ENCODE measurements at places on chromosomes 7 and 10.

- H3K27ac ChIP-seq = no peak overlapping the region
- no peaks in the 10 kb centered on the region for H3K27me3 ChIP-seq
- no peak overlapping the region for H3K4me3 ChIP-seq
- no peaks in the 10 kb centered on the region for H3K36me3 ChIP-seq
- H3K4me1 ChIP-seq = peaks cover 9% of the 10 kb centered on the region
Measured at GRCh38 chr7:130240240-130240639, 26.4 kb upstream of the CPA2 start.

GRCh38 chr7:150361807-150362621 lies 6.6 kb upstream of the REPIN1 start:
- H3K4me1 ChIP-seq = peaks cover 4% of the 10 kb centered on the region
- no peak for DNase-seq
- no peaks in the 10 kb centered on the region for H3K27me3 ChIP-seq
- H3K27ac ChIP-seq = no peak overlapping the region

GRCh38 chr7:22351878-22352277 lies 5.1 kb downstream of the RAPGEF5 start:
- peaks cover 19% of the 10 kb centered on the region for H3K4me1 ChIP-seq
- H3K4me3 ChIP-seq = no peak overlapping the region
- H3K27ac ChIP-seq = no peak overlapping the region
- H3K27me3 ChIP-seq = no peaks in the 10 kb centered on the region

DNA sequence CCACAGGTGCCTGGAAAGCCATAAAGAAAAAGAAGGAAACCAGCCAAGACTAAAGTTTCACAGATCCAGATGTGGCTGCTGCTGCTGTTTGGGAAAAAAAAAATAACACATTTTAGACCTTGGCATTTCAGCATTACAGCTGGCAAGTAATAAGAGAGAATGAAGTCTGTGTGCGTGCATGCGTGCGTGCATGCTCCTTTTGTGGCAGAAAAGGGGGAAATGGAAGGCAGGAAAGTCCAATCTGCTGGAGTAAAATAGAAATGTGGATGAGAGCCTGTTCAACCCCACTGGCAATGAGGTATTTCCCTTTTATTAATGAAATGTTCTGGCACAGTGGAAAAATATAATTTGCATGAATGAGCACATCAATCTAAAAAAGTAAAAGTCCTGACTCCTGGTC lies 137.0 kb upstream of the SEMA3A start:
- no peaks in the 10 kb centered on the region for H3K36me3 ChIP-seq
- H3K27me3 ChIP-seq = no peaks in the 10 kb centered on the region
- H3K4me1 ChIP-seq = no peaks in the 10 kb centered on the region
- no peak overlapping the region for H3K4me3 ChIP-seq

GRCh38 chr7:77455321-77455720 lies 39.2 kb upstream of the GSAP start:
- no peaks in the 10 kb centered on the region for H3K27me3 ChIP-seq
- H3K36me3 ChIP-seq = no peaks in the 10 kb centered on the region
- no peak overlapping the region for H3K27ac ChIP-seq
- no peaks in the 10 kb centered on the region for H3K4me1 ChIP-seq
- DNase-seq = no peak

DNA sequence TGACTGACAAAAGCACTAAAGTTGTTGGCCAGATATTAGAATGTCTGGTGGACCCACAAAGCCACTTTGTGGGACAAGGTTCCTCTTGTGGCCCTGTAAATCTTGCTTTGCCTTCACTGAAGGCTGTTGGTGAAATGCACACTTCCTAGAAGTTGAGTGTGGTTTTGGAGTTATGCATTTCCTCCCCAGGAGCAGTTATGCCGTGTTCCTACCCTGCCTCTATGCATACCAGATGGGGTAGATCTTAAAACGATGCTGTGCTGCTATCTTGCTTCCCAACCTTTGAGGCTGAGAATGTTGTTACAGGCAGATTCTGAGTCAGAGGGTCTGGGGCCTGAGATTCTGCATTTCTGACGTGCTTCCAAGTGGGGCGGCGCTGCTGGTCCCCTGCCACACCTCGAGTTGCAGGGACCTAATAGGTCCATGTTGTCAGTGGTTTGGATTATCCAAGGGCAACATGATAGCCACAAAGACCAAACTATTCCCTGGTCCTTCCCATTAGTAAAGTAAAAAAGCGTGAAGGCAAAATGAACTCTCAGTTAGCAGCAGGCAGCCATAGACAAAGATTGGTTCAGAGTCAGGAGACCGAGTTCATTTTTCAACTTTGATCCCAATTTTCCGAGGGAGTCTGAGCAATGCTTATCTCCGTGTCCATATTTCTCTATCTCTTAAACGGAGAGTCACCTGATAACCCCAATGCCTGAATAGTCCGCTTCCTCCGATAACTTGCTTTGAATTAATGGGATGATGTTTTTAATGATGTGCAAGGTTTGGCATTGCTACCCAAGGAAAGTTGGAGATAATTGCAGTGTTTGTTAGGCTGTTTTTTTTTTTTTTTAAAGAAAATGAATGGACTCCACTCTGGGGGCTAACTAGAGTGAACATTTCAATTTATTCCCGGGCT lies 55.8 kb downstream of the CDHR3 start:
- no peak for DNase-seq
- H3K27me3 ChIP-seq = no peaks in the 10 kb centered on the region
- no peak overlapping the region for H3K4me3 ChIP-seq
- H3K36me3 ChIP-seq = no peaks in the 10 kb centered on the region
- H3K27ac ChIP-seq = no peak overlapping the region

DNA sequence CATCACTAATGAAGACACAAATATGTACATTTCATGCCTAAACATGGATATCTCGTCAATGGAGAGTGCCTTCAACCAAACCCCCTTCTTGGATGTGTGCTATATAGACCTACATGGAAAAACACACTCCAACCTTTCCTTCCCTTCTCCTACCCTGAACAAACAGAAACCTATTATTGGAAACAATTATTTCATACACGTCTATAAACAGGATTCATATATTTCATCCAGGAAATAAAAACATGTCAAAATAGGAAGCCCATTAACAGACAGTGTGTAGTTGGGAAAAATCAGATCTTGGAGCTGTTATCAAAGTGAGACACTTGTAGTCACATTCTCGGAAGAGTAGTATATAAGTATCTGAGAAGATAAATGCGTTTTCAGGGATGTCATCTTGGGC lies 81.1 kb downstream of the NRP1 start:
- no peak overlapping the region for H3K4me3 ChIP-seq
- no peaks in the 10 kb centered on the region for H3K4me1 ChIP-seq
- no peak overlapping the region for H3K27ac ChIP-seq
- H3K36me3 ChIP-seq = no peaks in the 10 kb centered on the region

GRCh38 chr10:119817991-119818888 lies 54.4 kb downstream of the MCMBP start:
- DNase-seq = no peak
- H3K36me3 ChIP-seq = peaks cover 12% of the 10 kb centered on the region
- H3K27me3 ChIP-seq = no peaks in the 10 kb centered on the region
- peak overlapping the region; percentile 32 for H3K4me3 ChIP-seq
- H3K27ac ChIP-seq = no peak overlapping the region

DNA sequence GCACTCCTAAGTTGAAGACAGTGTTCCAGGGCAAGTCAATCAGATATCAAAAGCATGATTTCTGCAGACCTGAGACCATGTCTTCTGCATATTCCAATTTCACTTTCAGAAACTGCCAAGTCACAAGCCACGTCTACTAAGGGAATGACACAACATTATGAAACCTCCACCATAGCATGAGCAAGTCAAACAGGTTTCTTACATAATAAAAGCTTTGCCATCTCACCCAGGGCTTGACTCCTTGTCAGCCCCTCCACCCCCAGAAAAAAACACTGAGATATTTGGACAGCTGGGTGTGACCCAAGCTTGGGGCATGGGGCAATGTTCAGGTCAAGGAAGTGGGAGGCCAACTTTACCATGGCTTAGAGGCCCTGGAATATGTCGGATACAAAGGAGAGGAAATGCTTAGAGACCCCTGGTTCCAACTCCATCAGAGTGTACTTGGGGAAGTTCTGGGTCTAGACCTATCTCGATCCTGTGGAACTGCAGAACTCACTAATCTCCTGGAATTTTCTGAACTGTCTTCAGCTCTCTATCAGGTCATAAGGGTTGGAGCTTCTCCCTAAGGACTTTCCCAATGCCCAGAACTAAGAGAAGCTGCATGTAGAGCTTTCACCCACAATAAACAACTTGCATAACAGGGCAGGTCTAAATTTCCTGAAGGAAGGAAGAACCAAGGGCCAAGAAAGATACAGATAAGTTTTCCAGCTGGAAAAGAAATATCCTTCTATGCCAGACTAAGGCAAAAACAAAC lies 80.6 kb upstream of the NAMPT start:
- H3K4me1 ChIP-seq = no peaks in the 10 kb centered on the region
- no peaks in the 10 kb centered on the region for H3K36me3 ChIP-seq
- H3K27ac ChIP-seq = no peak overlapping the region
- no peak overlapping the region for H3K4me3 ChIP-seq

DNA sequence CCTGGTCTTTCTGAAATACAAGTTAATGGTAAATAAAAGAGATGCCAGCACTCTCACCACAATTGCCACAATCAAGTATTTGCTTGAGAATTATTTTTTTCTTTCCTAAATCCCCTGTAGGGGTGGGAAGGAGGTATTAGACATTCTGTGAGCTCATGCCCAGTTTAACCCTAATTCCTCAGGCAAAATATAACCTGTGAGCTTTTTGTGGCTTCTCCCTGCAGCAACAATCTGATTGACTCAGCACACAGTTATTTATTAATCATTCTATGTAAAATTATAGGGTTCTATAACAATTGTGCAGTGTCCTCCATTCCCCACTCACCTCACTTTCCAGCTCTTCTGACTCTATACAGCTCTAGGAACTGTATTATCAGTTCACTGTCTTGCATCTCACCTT lies 66.3 kb downstream of the GLI3 start:
- DNase-seq = no peak
- no peaks in the 10 kb centered on the region for H3K36me3 ChIP-seq
- no peak overlapping the region for H3K4me3 ChIP-seq

- H3K4me1 ChIP-seq = no peaks in the 10 kb centered on the region
- no peak overlapping the region for H3K4me3 ChIP-seq
- no peaks in the 10 kb centered on the region for H3K27me3 ChIP-seq
- H3K27ac ChIP-seq = no peak overlapping the region
- no peak for DNase-seq
Measured at GRCh38 chr7:24800667-24801066, 43.4 kb upstream of the GSDME start.

DNA sequence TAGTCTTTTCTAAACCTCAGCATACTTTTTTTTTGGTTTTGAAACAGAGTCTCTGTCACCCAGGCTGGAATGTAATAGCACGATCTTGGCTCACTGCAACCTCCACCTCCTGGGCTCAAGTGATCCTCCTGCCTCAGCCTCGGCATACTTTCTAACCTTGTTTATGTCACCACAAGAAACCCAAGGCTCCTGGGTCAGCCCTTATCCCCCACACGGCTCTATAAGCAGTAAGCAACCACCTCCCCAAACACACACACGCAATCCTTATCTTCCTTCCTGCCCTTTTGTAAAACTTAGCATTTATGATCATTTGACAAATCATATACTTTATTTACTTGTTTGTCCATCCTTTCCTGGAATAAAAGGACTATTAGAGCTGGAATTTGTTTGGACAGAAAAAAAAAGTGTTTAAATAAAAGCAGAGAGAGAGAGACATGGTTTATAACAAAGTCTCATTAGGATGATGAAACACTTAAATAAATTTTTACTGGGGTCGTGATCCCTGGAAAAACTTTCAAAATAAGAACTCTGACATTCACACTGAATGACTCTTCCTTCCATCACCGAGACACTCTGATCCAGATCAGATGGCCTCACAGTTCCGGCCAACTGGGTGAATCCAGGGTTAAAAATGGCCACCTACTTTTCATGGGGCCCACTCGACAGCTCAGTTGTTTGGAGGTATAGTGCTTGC lies 72.7 kb upstream of the PIK3CG start:
- H3K27me3 ChIP-seq = no peaks in the 10 kb centered on the region
- no peak overlapping the region for H3K4me3 ChIP-seq
- H3K4me1 ChIP-seq = no peaks in the 10 kb centered on the region
- H3K36me3 ChIP-seq = no peaks in the 10 kb centered on the region
- H3K27ac ChIP-seq = no peak overlapping the region

- no peaks in the 10 kb centered on the region for H3K36me3 ChIP-seq
- no peaks in the 10 kb centered on the region for H3K27me3 ChIP-seq
- peaks cover 8% of the 10 kb centered on the region for H3K4me1 ChIP-seq
- no peak overlapping the region for H3K27ac ChIP-seq
- no peak overlapping the region for H3K4me3 ChIP-seq
Measured at GRCh38 chr7:3591944-3592343, 290.9 kb downstream of the SDK1 start.

DNA sequence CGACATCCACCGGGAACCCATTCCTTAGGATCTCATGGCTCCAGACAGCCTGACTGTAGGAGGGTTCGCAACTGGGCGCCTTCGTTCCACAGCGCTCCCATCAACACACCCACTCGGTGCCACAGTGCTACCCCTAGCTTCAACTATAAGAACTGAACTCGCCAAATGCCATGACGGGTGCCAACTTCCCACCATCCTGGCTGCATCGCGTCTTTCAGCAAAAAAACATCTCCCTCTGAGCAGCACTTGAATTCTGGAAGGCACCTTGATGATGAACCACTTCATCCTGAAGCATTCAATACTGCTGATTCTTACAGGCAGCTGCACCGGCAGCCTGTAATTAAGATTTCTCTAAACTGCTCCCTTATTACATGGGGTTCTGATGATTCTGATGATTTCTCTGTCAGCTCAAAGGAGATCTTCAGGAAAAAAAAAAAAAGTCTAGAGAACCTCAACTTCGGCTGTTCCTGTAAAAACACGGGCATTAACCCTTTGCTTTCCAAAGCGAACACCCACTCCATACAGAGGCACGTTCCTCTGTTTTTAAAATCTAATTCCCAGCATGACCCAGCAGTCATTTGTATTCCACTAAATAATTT lies 1.3 kb downstream of the CYTH3 start:
- H3K36me3 ChIP-seq = no peaks in the 10 kb centered on the region
- H3K27me3 ChIP-seq = no peaks in the 10 kb centered on the region
- peaks cover 26% of the 10 kb centered on the region for H3K4me1 ChIP-seq

DNA sequence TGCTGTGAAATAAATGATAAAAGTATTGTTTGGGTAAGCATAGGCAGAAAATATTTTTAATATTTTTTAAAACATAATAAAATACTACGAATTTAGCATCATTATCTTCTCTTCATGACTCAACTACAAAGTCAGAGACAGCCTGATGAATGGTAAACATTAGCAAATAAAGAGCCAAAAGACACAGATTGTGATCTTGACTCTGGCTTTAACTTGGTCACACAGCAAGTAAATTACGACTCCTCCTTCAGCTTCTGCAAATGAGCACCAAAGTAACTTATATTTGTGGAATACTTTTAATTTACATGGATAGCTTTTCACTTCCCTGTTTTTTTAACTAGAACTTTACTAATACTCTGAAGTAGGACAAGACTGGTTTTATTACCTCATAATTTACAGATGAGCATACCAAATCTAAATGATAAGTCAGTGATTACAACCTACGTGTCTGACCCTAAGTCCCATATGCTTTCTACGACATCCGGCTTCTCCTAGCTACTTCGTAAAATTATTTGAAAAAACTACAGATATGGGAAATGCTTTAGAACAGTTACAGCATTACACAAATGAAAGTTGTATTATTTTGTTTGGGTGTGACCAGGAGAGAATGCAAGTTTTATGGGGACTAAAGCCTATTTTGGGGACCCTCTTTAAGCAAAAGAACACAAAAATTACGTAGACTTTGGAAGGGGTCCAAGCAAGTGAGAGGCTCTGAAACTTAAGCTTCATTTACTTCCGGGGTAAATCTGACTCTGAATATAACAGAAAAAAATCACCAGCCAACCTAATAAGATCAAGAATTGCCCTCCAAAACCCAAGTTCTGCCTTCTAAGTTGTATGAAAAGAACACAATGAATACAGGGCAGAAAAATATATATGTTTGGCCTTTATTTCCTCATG lies 133.8 kb downstream of the CPEB3 start:
- H3K36me3 ChIP-seq = no peaks in the 10 kb centered on the region
- no peak overlapping the region for H3K4me3 ChIP-seq
- peaks cover 6% of the 10 kb centered on the region for H3K4me1 ChIP-seq
- no peaks in the 10 kb centered on the region for H3K27me3 ChIP-seq
- H3K27ac ChIP-seq = no peak overlapping the region

Data from vagina (tissue), 2 donors.